ENCODE measurements at places on chromosomes 7 and 10.

GRCh38 chr7:157784979-157785441 lies 448.2 kb downstream of the DNAJB6 start:
- no peak for DNase-seq

DNA sequence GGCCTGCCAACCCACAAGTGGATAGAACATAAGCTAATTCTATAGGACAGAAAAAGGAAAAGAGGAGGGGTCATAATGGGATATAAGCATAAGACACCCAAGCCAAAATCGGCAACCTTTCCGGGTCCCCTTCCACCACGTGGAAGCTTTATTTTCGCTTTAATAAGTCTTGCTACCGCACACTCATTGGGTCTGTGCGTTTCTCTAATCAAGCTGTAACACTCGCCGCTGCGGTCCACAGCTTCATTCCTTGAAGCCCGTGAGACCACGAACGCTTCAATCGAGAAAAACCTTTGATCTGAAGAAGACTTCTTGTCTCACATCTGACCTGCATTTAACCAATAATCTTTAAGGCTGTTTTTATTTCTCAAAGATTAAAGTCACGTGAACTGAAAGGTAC lies 35.8 kb upstream of the HECW1 start:
- DNase-seq = no peak

DNA sequence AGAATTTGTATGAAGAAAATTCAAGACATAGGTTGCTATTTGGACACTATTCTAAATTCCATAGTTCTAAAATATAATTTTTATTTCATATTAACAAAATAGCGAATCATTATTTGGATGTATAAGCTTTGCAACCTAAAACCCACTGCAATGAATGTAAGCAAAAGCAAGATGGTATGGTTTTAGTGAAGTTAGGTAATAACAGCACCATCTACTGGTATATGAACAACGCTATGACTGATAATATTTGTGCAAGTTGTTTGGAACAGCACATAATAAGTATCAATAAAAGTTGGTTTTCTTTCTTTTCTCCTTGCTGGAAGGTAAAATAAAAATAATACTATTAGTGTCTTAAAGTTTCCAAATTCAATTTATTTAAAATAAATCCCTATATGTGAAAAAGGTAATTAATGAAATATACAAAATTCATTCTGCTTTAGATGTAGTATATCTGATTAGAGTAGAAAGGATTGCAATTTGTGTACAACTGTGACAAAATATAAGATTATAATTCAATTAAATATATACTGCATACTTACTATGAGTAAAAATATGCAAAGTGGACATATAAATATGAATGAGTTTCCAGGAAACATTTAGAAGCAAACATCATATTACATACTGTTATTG lies 79.0 kb upstream of the LSM8 start:
- peak; percentile 39 for DNase-seq

GRCh38 chr7:22111661-22112060 lies 166.0 kb upstream of the CDCA7L start:
- DNase-seq = no peak
